A549 (cell line): ENCODE measurements at places on chromosomes 12 and 14. TPM values are rescaled to one million over a fixed set of nuclear protein-coding genes. Genes with fewer than 3 reads are reported as not detected.

DNA sequence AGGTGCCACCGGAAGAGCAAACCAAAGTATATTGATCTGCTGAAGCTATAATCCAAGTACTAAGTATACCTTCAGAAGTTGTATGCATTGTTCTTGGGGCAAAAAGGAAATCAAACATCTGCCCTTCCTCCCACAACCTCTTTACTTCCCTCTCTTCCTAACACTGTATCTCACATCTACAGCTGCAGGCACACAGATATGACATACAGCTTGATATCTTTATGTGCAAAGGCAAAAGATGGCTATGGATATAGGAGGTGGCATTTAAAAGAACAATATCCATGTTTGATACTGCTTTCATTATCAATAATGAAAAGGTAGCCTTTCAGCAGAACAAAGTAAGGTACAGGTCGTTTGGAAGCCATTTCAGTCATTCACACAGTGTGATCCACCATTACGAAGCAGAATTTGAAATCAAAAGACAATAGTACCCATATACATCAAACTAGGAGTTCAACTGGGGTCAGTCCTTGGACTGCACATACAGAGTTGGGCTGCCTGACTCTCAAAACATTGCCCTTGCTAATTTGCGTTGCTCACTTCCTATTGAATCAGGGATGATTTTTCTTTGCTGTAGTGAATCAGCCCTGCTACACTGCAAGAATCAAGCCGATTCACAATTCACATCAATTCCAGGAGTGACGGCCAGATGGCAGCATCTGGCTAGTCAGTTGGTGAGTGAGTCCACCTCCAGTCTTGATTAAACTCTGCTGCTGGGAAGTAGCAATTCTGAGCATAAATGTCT is 8.9 kb downstream of the ANG start:
- DNase-seq, result peak; percentile 67

DNA sequence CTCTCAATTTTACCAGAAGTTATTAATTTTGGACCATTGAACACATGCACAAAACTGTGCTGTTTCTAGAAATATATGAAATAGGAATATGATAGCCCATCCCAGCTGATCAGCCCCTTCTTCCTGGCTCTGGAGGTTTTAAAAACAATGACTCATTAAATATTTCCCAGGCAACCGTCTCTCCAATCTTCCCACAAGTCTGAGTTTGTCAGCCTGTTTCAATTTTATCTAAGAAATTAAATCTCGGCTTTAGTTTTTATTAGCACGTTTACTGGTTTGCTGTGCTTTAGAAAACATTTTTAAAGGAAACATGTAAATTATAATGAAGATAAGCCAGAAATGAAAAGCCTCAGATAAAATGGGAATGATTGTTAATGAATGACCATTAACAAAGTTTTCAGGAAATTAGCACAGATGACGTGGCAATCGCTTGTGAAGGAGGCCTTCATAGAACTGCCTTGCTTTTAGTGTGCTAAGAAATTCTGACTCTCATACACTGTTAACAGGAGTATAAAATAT is 89.3 kb upstream of the RAP1B start:
- DNase-seq, result peak; percentile 23

Gene ADCY4
- not detected in 3 replicates for polyA plus RNA-seq

GRCh38 chr12:31289441-31289840 is 36.5 kb downstream of the SINHCAF start:
- no peak for DNase-seq

Gene NRXN3
- 2.1 to 2.3 TPM (median 2.1 TPM) in 3 replicates for polyA plus RNA-seq

- DNase-seq, result no peak
Measured at GRCh38 chr14:22627506-22628263, 16.5 kb downstream of the OR6J1 start.

Gene CLEC4C
- not detected in 3 replicates for polyA plus RNA-seq

Gene OR6C2
- not detected in 3 replicates for polyA plus RNA-seq

DNA sequence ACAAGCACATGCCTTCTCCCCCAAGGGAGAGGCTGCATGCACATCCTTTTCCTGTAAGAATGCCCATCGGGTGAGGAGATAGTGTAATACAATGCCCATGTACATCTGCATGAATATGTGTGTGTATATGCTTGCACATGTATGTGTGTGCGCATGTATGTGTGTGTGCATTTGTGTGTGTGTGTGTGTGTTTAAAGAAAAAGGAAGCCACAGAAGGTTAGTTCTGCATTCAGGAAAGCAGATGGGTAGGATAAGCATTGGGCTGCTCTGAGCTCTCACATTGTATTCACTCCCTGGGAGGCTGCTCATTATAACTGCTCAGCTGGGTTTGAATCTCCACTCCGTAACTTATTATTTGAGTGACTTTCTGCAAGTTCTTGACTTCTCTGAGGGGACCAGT is 74.3 kb downstream of the GALNT8 start:
- no peak for DNase-seq

DNA sequence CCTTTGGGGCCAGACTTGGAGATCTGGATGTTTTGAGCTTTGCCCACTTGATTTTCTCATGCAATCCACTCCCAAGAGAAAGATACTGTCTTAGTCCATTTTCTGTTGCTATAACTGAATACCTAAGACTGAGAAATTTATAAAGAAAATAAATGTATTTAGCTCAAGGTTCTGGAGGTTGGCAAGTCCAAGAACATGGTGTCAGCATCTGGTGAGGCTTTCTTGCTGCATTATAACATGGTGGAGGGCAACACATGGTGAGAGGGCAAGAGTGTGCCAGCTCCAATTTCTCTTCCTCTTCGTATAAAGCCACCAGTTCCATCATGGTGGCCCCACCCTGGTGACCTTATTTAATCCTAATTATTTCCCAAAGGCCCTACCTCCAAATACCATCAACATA is 39.6 kb upstream of the NFKBIA start:
- no peak for DNase-seq

Gene RERGL
- polyA plus RNA-seq, result not detected in 3 replicates

- no peak for DNase-seq
Measured at GRCh38 chr12:4908684-4909409, 858 bp upstream of the KCNA1 start.

Gene CD27
- polyA plus RNA-seq, result not detected in 3 replicates

Gene SLC16A7
- polyA plus RNA-seq, result 0.14 to 0.45 TPM (median 0.17 TPM) in 3 replicates

- DNase-seq, result no peak
Measured at GRCh38 chr14:71003156-71003555, 95.9 kb downstream of the PCNX1 start.

- DNase-seq, result no peak
Measured at GRCh38 chr12:128928361-128928760, 75.1 kb downstream of the GLT1D1 start.

DNA sequence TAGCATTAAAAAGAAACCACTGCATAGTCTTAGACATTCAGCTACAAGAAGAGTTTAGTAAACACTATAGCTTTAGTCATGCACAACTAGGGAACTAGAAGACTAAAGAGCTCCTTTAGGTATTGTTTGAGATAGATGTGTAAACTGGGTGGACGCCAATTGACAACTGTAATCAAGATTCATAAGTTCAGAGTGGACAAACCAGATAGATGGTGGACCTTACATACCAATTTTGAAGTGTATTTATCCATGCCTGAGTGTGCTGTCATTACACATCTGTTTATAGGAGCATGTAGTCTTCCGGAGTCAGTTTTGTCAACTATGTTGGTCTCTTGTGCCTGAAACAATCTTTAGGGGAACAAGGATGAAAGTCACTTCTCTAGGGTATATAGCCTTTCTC is 96.6 kb downstream of the LMO3 start:
- DNase-seq, result no peak

DNA sequence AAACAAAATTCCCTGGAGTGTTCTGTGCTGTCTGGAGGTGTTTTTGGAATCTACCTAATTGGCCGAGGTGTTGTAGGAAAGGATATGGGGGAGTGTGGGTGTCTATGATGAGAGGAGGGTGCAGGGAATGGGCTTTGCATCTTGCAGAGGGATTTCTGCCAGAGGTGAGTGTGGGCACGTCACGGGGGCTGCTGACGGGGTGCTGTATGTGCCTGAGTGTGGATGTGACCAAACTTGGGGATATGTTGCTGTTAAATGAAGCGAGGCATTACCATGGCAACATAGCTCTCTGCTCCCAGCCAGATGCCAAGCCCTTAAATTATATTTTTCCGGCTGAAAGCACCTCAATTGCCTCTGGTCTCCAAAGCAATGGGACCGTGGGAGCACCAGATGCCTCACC is 44.3 kb upstream of the SPTLC2 start:
- no peak for DNase-seq

- DNase-seq, result no peak
Measured at GRCh38 chr12:128619263-128619662, 204.5 kb downstream of the SLC15A4 start.

DNA sequence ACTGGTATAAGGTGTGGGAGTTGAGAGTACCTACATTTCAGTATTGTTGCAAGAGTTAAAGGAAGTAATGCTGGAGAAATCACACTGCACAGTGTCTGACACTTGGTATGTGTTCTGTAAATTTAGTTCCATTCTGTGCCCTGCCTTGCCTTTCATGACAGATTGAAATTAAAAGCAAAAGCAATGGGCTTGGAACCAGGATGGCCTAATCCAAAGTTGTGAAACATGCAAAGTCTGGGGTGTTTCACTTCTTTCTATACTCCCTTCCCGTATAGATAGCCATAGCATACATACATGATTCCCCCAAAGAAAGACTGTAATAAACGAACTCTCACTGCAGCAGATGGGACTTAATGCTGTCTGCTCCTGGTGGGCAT is 281.1 kb downstream of the NRXN3 start:
- no peak for DNase-seq

Gene SETD1B
- 7.4 to 8.6 TPM (median 8.0 TPM) in 3 replicates for polyA plus RNA-seq

Gene GPR84
- 0.04 TPM in 1 of 3 replicates, not detected in the others for polyA plus RNA-seq

Gene CABP1
- polyA plus RNA-seq, result 0.08 to 0.16 TPM (median 0.15 TPM) in 3 replicates

- DNase-seq, result peak; percentile 10
Measured at GRCh38 chr14:58918066-58918738, 270.3 kb upstream of the DAAM1 start.

GRCh38 chr14:52063052-52063462 is 5.8 kb downstream of the NID2 start:
- DNase-seq, result no peak

DNA sequence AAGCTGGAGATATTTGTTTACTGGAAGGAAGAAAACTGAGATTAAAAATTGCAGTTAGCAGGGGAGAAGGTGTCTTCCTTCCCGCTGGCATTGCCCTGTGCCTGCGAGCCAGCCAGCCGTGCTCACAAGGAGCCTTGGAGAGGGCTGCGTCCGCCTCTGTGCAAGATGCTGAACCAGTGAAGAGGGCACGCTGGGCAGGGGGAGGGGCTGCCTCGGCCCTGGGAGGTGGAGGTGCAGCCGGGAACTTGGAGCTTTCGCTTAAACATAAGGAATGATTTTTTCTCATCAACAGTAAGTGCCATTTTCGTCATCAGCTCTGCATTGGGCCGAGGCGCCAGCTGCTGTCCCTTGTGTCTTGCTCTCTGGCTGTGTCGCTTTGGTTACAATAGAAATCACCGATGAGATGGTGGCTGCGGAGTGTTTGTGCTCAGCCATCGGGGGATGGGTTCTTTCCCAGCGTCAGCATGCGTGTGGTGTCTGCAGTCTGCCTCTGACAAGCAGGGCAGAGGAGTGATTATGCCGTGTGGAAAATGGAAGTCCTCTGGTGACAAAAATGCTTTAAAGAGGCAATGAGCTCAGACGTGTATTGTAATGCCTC is 97.3 kb downstream of the ESR2 start:
- DNase-seq, result no peak

GRCh38 chr14:104283197-104284106 is 145.1 kb downstream of the KIF26A start:
- DNase-seq, result no peak

DNA sequence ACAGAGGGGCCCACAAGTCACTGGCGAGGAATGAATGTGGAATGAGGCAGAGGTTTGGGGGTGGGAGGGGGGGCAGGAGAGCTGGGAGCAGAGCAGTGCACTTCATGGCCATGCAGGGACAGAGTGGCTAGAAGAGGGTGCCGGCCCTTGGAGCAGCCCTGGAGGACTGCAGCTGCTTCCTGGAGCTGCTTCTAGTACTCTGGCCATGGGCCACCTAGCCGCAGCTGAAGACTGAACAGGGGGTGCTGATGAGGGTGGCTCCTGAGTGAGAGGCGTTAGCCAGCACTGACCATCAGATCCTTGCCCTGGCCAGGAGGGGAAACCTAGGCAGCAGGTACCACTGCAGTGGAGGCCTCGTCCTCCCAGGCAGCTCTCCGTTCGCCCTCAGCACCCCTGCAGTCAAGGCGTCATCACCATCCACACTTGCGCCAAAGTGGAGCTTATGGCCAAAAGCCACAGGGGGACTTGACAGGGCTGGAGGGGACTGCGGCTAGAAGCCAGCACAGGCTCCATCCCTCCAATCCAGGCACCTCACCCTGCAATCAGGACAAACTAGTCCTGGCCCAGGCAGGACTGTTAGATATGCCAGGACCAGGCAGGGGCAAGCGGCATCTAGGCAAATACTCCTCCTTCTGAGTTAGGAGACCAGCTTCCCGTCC is 16.4 kb downstream of the OTUB2 start:
- no peak for DNase-seq

DNA sequence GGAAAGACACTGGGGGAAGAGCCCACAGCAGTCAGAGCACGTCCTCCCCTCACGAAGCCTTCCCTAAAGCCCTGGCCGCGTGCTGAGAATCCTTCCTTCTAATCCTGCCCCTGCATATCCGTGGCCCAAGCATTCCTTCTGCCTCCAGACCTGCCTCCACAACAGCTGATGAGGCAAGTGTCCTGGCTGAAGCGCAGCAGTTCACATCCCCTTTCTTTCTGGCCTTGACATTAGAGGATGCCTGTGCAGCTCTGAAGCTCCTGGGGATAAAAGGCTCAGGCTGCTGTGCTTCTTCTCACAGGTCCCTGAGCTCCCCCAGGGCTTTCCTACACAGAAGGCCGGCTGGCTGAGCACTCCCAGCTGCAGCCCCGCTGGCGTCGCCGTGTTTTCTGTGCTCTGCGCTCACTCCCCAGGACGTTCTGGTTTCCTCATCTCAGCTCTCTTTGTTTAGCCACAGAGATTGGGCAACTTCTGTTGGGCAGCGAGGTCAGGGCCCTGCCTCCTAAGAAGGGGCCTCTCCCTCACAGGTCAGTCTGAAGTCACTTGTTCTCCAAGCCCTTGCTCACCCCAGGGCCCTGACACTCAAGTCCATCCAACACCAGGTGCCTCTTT is 45.8 kb downstream of the NINJ2 start:
- peak; percentile 53 for DNase-seq

GRCh38 chr12:9065607-9065856 is 50.2 kb downstream of the A2M start:
- no peak for DNase-seq

Gene STXBP6
- 1.6 to 2.1 TPM (median 1.7 TPM) in 3 replicates for polyA plus RNA-seq
